ENCODE measurements at places on chromosomes 7 and 10.

- no peak for DNase-seq
Observed at GRCh38 chr10:9786576-9786975, 1231.1 kb upstream of the CELF2 start.

- no peak for DNase-seq
Observed at GRCh38 chr7:92609921-92610518, 19.8 kb upstream of the FAM133B start.

DNA sequence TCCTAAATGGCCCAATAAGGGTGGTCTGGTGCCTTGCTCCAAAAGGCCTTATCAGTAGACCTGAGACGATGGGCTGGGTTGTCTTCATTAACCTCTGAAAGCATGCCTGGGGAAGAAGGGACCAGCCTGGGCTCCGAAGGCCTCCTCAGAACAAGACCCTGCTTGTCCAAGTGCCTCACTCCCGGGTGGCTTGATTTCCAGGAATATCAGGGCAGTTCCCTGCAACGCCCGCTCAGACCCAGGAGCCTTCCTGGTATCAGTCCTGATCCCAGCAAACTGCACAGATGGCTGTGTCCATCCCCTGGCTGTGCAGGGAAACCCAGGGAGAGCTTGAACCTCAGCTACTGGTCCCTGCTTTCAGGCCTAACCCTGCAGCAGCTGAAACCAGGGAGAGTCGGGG lies 49.9 kb upstream of the CUX1 start:
- DNase-seq: no peak

- no peak for DNase-seq
Observed at GRCh38 chr10:78390051-78390450, 356.4 kb downstream of the RPS24 start.

DNA sequence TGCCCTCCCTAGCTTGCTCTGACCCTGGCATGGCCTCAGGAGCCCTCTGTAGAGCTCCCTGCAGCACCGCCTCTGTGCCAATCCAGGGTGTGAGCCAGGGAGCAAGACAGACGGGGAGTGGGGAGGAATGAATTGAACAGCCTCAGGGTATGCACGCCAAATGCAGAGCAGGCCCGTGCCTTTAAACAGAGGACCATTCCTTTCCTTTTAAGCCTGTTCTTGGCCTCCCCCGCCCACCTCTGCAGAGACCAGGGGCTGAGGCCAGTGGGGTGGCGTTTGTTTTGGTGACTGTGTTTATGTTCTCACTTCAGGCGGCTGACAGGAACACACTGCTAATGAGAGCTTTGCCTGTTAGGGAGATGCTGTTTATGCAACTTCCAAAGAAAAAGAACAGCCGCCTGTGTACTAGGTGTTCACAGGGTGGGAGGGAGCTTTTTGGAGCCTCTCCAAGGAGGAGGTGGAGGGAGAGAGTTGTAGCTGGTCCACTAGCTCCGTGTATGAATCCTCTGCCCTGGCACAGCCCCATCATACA lies 528.1 kb upstream of the DPP6 start:
- DNase-seq: no peak

GRCh38 chr10:75452997-75453396 lies 21.6 kb downstream of the LRMDA start:
- no peak for DNase-seq

- DNase-seq: peak; percentile 71
Observed at GRCh38 chr10:132223156-132223590, 36.4 kb downstream of the DPYSL4 start.

DNA sequence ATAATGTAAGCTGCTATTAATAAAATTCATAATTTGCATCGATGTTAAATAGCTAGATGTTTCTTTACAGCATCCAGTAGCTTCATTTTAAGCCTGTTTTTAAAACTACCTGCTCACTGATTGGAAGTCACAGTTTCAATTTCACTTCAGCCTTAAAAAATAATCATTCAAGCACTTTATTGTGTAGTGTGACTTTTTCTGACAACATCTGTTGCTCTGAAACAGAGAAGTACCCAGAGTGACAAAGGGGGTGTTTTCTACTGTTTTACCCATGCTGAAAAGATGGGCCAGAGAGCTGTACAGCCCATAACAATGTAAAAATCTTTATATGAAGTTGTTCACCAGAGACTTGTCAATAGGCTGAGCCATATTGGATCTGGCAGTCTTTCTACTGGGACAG lies 437.2 kb downstream of the MDFIC start:
- DNase-seq: no peak

DNA sequence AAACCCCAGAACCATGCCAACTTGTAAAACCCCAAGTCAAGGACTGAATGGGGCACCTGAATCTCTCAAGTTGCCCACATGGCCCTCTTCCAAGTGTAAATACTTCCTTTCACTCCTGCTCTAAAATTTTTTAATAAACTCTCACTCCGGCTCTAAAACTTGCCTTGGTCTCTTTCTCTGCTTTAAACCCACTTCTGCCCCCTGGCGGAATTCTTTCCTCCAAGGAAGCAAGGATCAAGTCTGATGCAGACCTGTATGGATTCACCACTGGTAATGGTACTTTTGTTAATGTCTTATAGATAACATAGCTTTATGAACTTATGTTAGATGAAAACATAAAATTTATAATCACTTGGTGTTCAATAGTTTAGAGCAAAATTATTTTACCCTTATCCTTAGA lies 33.8 kb downstream of the SLC16A9 start:
- no peak for DNase-seq

GRCh38 chr7:107164092-107164491 lies 4.7 kb upstream of the HBP1 start:
- no peak for DNase-seq

Measured in CD4-positive, alpha-beta T cell treated with Interleukin-1 beta for 1 hour (primary cell).